ENCODE measurements at places on chromosomes 11 and 22.

- no peak for DNase-seq
Measured at GRCh38 chr11:2768471-2769408, 68.9 kb upstream of the KCNQ1OT1 start.

DNA sequence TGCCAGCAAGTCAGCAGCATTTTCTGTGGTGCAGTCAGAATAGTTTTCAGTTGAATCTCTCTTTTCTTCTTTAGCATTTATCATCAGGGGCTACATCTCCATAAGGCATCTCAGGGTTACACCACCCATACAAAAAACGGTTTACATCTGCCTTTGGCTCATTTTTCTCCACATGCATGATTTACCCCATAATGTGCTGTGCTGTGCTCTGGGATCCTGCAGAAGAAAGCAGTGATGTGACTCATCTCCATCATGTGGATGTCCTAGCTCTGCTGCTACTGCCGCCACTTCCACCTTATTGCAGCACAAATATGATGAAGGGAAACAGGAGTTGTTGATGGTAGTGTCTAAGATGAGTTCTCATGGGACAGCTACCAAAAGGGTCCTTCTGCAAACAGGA, 30.0 kb upstream of the CCDC179 start:
- DNase-seq, result no peak

DNA sequence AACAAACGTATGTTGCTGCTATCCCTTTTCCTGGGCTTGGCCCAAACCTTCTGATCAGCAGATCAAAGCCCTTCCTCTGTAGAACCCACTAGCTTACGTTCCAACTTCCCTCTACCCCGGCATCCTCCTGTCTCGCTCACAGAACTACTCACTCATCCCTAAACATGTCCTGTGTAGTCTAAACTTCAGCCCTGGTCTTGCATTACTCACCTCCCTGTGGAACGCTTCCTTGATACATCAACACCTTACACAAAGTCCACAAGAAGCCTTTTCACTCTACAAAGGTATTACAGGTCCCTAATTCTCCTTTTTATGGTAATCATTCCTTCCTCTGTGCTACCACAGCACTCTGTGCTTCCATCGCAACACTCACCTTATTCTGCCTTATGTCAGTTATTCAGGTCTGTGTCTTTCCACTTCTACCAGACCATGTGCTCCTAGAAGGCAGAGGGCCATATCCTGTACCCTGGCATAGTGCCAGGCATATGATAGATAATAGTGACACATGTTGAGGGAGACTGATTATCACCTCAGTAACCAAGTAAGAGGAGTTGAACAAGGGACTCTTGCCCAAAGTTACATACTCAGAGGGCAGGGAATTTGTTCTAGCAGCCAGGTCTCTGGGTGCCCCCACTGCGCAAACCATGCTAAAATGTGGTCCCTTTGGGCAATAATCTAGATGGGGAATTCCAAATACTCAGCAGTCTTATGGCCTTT, 41.6 kb downstream of the USP35 start:
- no peak for DNase-seq

DNA sequence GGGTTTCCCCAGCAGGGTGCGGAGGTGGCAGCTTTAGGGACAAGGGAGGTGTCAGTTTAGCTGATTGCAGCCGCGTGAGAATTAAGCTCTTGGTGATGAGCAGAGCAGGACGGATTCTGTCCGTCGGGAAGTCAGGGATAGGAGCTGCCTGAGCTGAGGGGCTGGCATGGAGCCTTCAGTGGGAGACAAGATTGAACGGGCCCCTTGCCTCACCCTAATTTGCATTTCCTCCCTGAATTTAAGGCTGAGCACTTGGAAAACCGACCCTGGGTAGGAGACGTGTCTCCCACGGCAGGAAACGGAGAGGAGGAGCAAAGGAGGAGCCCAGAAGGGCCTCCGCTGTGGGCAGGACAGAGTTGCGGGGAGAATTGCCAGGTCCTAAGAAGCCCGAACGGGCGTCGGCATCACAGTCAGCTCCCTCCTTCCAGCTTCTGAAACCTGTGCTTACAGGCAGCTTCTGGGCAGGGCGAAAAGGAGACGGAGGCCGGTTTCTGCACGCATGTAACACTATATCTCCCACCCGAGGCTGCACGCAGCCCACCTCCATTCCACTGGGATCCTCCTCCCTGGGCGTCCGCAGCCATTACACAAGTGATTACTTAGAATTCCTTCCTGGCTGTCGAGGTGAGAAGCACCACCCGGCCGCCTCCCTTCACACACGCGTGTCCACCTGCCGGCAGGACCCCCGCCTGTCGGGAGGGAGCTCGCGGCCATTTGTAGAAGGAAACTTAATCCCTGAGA, 345.8 kb downstream of the BRD1 start:
- no peak for DNase-seq

GRCh38 chr11:108639146-108639545, 25.7 kb upstream of the DDX10 start:
- DNase-seq, result no peak

- no peak for DNase-seq
Measured at GRCh38 chr11:29781268-29781667, 235.6 kb downstream of the KCNA4 start.

- DNase-seq, result no peak
Measured at GRCh38 chr11:96311120-96311568, 31.9 kb downstream of the MAML2 start.
